NCI-H510A (cell line): ENCODE measurements at places on chromosomes 4 and X.

DNA sequence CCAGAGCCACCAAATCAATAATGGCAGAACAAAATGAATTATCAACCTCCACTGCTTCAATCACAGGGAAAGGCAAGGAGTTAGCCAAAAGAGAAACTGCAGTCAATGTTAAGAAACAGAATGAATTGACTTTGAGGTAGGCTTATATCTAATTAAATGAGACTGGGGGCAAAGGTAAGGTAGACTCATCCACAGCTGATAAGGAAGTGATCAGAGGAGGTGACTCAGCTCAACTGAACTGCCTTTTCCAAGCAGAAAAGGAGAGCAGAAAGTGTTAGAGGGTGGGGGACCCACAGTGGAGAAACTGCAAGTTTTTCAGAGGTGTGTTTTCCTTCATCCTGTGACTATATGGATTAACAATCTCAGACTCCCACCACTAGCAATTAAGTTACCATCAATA lies 345.8 kb upstream of the PPARGC1A start:
- DNase-seq: no peak

DNA sequence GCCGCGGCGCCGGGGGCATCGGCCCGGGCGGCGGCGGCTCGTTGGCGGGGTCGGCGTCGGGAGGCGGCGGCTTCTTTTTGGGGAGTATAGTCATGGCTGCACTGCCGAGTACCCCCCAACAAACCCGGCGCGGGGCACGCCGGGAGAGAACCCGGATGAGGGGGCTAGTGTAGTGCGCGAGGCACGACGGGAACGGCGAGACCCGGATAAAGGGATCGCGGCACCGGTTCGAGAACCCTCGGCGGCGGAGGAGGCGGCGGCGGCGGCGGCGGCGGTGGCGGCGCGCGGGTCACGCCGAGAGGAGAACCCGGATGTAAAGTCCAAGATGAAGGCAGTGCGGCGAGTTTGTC lies at the start of gene OTUD5:
Gene OTUD5 (minus strand): TSS at position 131 of the 350 bp plus-strand sequence. CDS start 37 bp downstream, at position 94.
- peak; percentile 58 for DNase-seq

GRCh38 chrX:69177511-69178162 lies 12.4 kb upstream of the PJA1 start:
- DNase-seq: no peak

DNA sequence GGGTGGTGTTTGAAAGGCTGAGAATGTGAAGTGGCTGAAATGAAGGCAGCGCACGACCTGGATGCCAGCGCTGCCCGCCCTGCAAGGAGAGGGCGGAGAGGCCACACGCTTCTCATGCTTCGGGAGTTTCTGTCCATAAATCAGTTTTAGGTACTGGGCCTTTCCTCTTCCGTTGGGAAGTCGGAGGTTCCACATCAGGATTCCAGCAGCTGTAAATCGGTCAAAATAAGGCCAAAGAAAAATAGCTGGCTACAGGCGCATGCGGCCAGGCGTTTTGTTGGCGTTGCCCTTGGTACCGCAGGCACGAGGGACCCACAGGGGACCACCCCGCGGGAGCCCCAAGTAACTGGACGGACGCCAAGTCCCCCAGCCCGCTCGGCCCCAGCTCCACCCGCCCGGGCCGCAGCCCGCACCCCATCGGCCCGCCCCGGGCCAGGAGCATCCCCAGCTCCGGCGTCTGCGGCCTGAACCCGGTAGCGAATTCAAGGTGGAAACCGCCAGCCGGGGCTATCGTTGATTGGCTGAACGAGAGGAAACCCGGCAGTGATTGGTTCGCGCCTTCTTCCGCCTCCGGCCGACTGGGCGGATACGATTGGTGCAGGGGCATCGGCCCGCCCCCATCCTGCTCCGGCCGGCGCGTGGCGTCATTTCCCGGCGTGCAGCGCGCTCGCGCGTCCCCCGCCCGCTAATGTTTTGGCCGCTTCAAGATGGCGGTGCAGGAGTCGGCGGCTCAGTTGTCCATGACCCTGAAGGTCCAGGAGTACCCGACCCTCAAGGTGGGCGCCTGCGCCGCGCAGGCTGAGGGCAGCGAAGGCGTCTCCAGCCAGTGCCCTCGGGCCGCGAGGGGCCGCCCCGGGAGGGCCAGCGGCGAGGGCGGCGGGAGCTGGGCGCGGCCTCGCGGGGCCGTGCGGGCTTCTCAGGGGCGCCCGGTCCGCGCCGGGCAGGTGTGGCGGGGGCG lies at the start of gene MAEA:
Gene MAEA (plus strand): TSS at position 685 of the 958 bp plus-strand sequence. CDS start 23 bp downstream, at position 708.
- peak; percentile 91 for DNase-seq

- no peak for DNase-seq
These were observed 819.1 kb upstream of the EPHA5 start for GRCh38 chr4:66489370-66489769.

- no peak for DNase-seq
These were observed 46.0 kb downstream of the HADH start for GRCh38 chr4:108035691-108036090.

DNA sequence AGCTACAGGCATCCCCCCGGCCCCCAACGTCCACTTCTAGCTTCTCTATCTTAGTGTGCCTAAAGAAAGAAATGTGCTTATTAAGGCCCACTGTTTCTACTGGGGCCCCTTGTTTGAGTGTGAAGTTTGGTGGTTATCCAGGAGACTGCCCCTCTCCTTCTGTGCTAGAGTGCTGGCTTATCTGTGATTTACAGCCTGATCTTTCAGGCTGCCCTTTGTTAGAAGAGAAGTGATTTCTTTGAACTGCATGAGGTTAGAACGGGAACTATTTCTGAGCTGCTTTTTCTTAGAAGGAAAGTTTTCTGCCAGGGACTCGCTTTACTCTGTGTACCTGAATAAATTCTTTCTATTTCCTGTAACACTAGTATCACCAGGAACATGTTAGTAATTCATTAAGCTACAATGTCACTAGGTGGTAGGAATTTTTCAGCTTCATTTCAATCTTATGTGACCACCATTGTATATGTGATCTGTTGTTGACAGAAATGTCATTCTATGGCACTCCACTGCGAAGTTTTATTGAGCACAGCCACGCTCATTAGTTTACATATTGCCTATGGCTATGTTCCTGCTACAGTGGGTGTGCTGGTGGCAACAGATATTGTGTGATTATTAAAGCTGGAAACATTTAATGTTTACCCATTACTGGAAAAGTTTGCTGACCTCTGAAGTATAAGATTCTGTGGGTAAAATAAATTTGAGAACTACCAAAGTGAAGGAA lies 193.8 kb upstream of the CXorf51B start:
- DNase-seq: no peak

GRCh38 chr4:120692964-120693363 lies 229.6 kb downstream of the PRDM5 start:
- DNase-seq: no peak

GRCh38 chrX:123698979-123699520 lies 33.8 kb downstream of the THOC2 start:
- no peak for DNase-seq

GRCh38 chr4:89290727-89291516 lies 16.7 kb downstream of the GPRIN3 start:
- no peak for DNase-seq

GRCh38 chr4:60020389-60020788 lies 1179.7 kb upstream of the ADGRL3 start:
- DNase-seq: no peak

- no peak for DNase-seq
These were observed 199.4 kb downstream of the CHIC2 start for GRCh38 chr4:53865054-53865453.

- DNase-seq: no peak
These were observed 8.6 kb upstream of the TSPAN7 start for GRCh38 chrX:38552721-38553120.

- no peak for DNase-seq
These were observed 77.7 kb upstream of the DCAF8L1 start for GRCh38 chrX:28058901-28059300.

GRCh38 chr4:153798420-153798819 lies 9.5 kb upstream of the SFRP2 start:
- no peak for DNase-seq

DNA sequence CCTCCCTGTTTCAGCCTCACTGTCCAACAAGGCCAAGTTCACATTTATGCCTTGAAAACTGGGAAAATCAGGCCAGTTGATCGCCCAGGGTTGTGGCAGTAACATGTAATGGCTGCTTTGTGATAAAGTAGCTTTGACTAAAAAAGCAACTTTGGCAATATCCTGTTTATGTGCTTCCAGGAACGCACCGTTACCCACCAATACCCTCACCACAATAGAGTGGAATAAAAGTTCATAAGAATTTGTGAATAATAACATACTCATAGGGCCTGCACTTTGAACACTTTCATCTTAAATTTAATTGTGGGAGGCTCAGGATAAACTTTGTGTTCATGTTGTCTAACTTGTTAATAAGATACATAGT lies 80.7 kb upstream of the MAML3 start:
- no peak for DNase-seq

DNA sequence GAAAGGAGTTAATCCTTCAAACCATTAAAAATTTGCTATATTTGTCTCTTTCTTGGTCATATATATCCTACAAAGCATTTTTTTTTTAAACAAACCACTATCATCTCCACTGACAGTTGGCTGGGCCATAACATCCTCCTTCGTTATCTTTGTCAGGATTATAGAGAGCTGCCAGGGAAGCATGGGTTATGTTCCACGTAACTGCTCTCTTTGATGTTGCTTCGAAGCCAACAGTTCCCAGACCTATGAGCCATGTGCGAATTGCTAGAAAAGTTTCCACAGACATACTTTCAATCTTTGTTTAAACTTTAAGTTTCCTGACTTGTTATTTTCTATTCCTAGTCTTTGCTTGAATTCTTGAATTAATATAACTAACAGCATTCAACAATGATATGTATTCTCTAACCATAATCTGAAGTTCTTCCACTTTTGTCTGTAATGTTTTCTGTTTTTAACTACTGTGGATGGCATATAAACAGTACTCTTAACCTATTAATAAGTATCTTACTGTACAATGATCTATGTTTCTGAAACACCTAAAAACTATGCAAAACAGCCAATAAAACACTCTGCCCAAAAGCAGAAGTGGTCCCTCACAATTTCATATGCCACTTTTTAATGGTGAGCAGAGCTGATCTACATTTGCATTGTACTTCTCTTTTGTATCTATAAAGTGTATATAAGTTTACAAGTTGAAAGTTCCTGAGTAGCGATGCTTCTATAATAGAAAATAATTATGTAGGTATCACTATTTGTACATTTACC lies 37.9 kb downstream of the EREG start:
- no peak for DNase-seq

DNA sequence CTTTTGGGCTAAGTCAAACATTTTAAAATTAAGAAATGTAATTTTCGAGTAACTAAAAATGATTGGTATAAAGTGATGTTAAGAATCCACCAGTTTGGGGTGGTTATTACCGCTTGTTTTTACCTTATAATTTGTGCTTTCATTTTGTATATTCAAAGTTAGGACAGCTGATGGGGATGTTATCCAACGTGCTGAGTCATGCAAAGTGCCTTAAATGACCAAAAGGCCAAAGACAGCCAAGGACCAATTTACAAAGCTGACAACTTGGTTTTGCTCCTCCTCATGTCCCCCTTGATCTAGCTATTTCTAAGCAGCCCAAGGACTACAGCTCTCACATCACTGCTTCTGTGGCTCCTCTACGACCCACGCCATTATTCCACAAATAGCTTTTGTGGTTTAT lies 181.4 kb upstream of the PCDH7 start:
- no peak for DNase-seq

DNA sequence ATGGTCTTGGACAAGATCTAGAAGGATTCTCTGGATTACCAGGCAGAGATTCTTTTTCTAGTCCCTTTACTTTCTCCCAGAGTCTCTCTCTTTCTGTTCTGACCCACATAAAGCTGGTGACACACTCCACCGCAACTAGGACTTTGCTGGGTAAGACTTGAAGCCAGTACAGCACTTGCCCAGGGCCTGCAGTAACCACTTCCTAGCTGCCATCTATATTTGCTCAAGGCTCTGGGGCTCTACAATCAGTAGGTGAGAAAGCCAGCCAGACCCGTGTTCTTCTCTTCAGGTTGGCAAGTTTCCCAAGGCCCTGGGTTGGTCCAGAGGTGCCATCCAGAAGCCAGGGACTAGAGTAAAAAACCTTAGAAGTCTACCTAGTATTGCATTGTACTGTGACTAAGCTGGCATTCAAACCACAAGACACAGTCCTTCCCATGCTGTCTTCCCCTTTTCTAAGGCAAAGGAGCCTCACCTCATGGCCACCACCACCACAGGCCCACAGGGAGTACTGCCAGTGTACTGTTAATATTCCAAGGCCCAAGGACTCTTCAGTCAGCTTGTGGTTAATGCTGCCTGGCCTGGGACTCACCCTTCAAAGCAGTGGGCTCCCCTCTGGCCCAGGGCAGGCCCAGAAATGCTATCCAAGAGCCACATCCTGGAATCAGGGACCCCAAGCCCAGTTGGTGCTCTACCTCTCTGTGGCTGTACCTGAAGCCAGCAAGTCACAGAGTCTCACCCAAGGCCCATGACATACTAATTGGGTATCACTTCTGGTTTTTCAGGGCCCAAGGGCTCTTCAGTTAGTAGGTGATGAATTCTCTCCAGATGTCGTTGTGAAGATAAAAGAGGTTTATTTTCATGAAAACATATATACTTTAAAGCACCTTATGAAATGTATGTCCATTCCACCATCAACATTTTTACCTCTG lies 54.7 kb downstream of the CD38 start:
- DNase-seq: no peak

DNA sequence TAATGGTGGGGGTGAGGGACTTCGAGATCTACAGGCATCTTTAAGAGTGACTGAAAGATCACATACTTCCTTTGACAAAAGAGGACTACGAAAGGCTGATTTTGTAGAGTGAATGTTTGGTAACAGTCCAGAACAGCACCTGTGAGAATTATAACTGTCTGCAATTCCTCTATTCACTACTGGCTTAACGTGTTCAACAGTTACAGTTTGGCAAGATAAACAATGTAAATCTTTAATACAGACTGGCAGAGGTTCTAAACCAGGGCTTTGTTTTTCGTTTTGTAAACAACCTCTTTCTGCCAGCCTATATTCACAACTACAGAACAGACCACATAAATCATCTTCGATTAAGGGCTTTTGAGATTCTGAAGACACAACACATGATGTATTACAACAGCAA lies 66.9 kb downstream of the NCAPG start:
- no peak for DNase-seq

DNA sequence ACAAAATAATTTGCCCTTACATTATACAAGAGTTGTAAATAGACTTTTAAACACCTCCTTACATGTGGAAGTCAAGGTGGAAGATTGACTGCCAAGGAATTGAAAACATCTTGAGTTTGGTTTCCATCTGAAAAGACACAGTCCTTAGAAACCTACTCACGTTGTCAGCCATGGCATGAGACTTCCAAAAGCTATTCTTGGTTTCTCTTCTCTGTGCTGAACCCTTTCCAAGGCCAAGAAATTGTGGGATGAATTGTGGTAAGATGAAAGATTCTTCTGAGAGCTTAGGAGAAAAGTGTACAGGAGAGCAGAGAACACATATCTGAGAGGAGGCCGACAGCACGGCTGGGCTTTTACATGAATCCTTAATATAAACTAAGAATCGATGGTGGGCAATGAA lies 370.0 kb downstream of the FBXW7 start:
- DNase-seq: no peak

DNA sequence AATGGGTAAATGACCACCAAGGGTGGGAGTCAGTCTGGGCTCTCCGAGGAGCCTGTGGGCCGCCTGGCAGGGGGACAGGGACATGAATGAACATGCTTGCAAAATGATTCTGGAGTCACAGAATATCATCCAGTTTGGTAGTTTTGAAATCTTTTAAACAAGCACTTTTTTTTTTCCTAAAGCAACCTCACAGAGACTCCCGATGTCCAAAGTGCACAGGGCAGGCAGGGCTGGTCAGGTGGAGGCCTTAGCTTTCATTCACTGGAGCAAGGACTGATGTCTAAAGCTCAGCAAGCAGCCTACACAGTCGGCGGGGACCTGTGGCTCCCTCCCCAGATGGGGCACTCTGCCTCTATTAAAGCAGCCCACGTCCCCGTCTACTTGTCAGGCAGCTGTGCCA lies 402.9 kb downstream of the PPP1R2C start:
- no peak for DNase-seq

- DNase-seq: no peak
These were observed 8.6 kb upstream of the ARHGAP10 start for GRCh38 chr4:147723326-147723725.
